ENCODE measurements at places on chromosomes 1 and 21. TPM values are rescaled to one million over a fixed set of nuclear protein-coding genes. Genes with fewer than 3 reads are reported as not detected.

- no peaks in the 10 kb centered on the region for H3K36me3 ChIP-seq
- H3K4me1 ChIP-seq, result no peaks in the 10 kb centered on the region
- no peak overlapping the region for H3K4me3 ChIP-seq
Measured at GRCh38 chr21:22762463-22762862, 1764.3 kb downstream of the NCAM2 start.

DNA sequence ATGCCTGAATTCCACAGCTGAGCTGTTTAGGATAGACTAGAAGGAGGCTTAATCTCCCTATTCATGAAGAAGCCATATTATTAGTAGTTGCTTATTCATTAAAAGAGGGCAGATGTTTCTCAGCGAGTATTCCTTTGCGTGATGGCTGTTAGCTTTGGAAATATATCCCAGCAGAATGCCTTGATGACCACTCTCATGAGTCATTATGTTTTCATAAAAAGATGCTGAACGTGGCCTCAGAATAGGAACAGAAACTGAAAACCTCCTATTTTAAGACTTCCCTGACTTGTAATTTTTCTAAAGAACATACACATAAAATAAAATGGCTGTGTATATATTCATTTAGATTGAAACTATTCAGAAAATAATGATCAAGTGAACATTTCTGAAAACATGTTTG is 9.6 kb upstream of the PLA2G4A start:
- H3K36me3 ChIP-seq, result no peaks in the 10 kb centered on the region
- no peaks in the 10 kb centered on the region for H3K4me1 ChIP-seq
- H3K27ac ChIP-seq, result no peak overlapping the region
- H3K4me3 ChIP-seq, result no peak overlapping the region

DNA sequence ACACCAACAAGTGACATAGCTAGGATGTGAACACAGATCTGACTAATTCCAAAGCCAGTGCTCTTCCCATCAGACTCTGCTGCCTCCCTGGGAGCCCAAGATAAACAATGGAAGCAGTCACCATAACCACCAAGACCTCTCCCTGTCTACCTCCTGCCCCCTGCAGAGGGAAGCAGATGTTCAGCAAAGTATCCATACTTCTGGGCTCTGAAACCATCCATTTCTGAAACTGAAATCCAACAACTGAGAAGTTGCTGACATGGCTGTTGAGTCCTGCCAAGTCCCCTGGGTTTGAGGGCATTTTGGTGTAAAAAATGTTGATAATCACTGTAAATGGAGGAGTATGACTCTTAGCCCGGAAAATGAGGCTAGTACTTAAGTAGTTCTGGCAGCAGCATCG is 102.1 kb downstream of the TYW3 start:
- DNase-seq, result no peak
- no peaks in the 10 kb centered on the region for H3K4me1 ChIP-seq
- H3K4me3 ChIP-seq, result no peak overlapping the region
- no peaks in the 10 kb centered on the region for H3K27me3 ChIP-seq

PLA2G2C gene
- total RNA-seq, result 0.33 TPM

Measured in breast epithelium (tissue), 4 donors.